ENCODE measurements at places on chromosomes 7 and 10.

DNA sequence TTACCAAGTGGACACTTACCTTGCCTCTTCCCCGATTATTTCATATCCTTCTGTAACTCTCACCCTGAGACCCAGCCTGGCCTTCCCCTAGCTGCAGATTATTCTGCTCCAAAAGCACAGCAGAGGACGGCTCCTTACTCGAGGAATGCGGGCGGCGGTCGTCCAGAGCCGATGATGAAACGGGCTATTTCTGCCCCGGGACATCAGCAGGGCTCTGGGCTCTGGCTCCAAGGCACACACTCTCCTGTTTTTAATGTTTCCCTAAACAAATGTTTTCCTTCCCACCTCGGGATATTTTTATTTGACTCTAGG is 343 bp upstream of the C10orf71 start:
- DNase-seq = peak; percentile 51

DNA sequence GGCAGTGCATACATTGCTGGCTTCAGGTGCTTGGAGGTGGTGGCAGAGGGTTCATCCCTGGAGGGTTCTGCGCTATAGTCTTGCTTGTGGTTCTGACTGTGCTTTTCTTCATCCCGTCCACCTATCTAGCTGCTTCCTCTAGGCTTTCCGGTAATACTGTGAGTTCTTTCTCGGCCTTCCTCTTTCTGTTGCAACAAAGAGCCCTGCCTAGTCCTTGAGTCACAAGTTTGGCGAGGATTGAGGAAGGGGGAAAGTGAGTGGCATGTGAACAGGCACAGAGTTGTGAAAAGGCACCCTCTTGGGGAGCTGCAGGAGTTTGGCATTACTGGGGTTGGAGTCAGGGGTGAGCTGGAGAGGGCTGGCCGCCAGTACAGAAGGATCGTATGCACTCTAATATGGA is 123.0 kb downstream of the SH2D4B start:
- no peak for DNase-seq

DNA sequence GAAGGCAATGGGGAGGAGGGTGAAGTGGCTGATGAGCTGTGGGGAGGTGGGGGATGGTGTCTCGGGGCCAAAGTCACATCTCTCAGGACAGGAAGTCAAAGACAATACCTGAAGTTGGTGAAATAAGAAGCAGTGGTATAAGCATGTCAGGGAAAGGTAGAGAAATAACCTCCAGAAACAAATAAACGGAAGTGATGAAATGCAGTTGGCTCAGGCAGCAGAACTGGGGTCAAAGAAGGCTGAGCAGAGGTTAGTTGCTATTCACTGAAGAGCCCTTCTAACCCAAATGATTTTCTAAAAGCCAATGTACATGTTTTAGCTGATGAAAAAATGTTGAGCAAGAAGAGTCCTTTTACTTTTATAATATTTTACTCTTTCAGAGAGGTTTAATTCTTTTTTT is 78.6 kb upstream of the ADRB1 start:
- no peak for DNase-seq

- DNase-seq = no peak
Measured at GRCh38 chr7:68776326-68776725, 821.9 kb upstream of the AUTS2 start.

Measured in ecto neural progenitor cell (in vitro differentiated cells).